ENCODE measurements at places on chromosomes 5 and 9.

DNA sequence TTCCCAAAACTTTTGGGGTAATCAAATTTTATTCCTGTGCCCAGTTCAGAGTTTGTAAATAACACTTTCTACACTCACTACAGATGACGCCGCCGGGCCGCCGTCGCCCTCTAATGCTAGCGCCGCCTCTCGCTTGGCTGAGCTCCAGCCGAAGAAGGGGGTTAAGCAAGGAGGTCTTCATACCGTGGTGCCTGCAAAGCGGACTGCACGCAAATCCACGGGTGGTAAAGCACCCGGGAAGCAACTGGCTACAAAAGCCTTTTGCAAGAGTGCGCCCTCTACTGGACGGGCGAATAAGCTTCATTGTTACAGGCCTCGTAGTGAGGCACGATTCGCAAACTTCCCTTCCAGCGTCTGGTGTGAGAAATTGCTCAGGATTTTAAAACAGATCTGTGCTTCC, 280.4 kb downstream of the MEF2C start:
- no peak for DNase-seq

- no peak for DNase-seq
Measured at GRCh38 chr5:174291162-174291561, 245.7 kb downstream of the NSG2 start.

DNA sequence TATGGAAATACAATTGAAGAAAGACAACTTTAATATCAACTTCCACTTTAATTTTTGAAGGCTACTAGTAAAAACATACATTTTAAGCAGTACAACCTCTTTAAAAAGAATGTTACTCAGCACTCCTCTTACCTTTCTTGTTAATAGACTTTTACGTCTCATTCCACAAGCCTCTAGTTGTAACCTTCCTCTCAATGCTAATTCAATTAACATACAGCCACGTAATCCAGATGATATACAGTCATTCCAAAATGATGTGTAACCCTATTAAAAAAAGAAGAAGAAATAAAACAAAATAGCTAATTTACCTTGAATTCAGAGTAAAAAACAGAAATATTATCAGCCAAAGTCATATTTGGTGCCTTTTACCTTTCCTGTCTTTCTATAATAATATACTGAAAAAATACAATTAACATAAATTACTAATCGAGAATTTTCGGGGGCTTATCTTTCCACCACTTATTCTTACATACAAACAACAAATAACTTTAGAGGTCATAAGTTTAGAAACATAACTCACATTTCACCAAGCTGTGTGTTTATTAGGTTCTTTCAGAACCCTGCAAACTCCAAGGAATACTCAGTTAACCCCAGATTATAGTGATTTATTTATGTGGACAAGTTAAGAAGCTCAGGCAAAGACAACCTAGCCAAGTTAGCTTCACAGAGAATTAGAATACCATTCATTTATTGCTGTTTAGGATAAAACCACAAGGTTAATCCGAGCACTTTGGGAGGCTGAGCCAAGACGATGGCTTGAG, 30.3 kb downstream of the GOLPH3 start:
- DNase-seq = no peak

DNA sequence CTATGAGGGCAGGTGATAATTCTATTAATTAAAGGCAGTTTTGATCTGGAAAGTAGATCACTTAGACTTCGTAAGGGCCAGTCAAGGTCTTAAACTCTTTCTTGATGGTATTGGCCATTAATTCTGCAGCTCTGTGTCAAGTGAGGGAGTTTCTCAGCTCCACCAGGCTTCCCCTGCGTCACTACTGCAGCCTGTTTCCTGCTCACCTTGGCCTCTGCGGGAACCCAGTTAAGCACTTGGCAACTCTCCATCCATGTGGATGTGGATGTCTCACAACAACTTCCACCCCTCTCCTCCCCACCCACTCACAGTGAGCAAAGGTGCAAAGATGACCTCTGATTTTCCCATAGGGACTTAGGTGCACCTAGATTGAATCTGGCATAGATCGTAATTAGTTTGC, 191.6 kb downstream of the PLK2 start:
- DNase-seq = no peak
